Heart left ventricle (tissue), 16 donors: ENCODE measurements at places on chromosomes 2 and 18. TPM values are rescaled to one million over a fixed set of nuclear protein-coding genes. Genes with fewer than 3 reads are reported as not detected.

GRCh38 chr2:178363252-178363651 is 87.7 kb downstream of the PRKRA start:
- no peak for DNase-seq

- DNase-seq, result no peak
Measured at GRCh38 chr18:75293591-75293990, 83.0 kb downstream of the TSHZ1 start.

Gene FAM210A
- total RNA-seq, result 53.0 TPM

DNA sequence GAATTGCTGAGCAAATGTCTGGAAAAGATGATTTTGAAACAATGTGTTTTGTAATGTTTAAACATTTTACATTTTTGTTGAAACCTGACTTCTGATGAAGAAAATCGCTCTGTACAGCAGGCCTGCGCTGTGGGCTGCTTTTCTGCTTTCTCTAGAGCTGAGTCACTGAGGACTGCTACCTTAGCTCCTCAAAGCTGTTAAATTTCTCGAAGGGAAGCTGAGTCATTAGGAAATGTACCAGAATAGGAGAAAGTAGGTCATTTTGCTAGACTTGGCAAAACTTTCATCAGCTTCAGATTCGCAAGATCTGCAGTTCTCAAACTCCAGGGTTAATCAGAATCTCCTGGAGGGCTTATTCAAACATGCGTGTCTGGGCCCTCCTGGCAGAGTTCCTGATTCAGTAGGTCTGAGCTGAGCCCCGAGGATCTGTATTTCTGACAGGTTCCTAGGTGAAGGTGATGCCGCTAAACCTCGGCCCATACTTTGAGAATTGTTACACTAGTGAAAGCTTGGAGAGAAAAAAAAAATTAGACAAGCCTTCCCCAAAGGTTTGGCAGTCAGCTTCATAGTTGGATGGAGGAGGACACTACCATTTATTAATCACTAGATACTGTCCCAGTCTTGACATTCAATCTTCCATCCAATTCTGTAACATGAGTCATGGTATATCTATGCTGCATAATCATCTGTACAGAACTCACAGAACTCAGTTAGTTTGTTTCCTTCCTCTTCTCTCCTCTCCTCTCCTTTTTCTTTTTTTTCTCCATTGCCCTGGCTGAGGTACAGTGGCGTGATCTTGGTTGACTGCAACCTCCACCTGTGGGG is 297.6 kb downstream of the PARD3B start:
- DNase-seq, result no peak
